ENCODE measurements at places on chromosomes 2 and 18.
A peak's percentile ranks its signal among the peaks of the same experiment; 100 is the strongest.

DNA sequence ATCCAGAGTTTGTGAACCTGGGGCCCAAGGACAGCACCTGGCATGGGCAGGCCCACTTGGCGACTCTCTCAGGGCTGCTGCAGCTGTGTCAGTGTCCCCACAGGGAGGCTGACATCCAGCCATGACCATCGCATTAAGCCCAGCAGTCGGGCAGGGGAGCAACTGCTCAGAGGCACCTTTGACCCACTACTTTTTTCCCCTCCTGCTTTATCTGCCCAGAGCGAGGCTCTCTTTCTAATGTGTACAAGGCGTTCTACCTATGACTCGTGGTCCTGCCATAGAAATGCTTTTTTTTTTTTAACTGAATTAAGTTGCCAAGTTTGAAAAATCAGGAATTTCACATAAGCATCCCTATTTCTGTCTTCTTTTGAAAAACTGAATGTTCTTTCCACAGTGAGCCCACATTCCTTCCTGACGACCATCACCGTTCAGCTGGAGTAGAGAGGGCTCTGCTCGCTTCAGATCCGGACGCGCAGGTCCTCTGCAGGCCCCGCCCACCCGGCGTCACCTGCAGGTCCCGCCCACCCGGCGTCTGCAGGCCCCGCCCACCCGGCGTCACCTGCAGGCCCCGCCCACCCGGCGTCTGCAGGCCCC is 403 bp upstream of the CLUL1 start:
- DNase-seq = peak; percentile 17

GRCh38 chr2:40096360-40096759 is 317.3 kb upstream of the THUMPD2 start:
- DNase-seq = no peak

GRCh38 chr2:237509151-237509550 is 22.1 kb downstream of the MLPH start:
- DNase-seq = no peak

- no peak for DNase-seq
These were observed 136.1 kb downstream of the EXOC6B start for GRCh38 chr2:72689579-72690195.

DNA sequence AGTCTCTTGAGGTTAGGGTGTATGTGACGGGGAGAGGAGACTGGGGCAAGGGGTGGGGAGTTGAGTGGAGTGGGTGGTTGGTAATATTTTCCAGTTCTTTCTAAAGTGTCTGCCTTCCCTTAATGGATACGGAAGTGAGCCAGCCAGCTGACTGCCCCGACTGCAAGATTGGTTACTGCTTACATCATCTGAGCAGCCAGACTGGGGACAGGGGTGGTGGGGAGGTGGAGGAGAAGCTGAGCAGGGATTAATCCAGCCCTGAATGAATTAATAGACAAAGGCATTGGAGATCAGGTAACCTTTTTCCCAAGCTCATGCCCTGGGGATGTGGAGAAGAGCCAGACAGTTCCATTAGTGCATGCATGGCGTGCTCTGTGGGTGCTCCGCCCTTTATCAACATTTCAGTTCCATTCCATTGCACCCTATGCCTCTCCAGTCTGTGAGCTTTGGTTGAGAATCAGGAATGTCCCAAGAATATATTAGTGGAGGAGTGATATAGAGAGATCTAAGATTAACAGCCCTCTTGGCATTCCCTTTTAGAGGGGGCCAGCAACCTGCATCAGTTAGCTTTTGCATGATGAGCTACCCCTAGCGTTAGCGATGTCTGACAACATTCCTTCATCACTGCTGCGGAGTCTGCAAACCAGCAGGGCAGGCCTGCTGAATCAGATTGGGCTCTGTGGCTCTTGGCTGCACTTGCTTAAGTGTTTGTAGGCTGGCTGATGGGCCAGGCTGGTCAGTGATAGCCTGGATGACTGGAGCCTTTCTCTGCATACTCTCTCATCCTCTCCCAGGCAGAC is 67.4 kb downstream of the TNP1 start:
- DNase-seq = peak; percentile 11

DNA sequence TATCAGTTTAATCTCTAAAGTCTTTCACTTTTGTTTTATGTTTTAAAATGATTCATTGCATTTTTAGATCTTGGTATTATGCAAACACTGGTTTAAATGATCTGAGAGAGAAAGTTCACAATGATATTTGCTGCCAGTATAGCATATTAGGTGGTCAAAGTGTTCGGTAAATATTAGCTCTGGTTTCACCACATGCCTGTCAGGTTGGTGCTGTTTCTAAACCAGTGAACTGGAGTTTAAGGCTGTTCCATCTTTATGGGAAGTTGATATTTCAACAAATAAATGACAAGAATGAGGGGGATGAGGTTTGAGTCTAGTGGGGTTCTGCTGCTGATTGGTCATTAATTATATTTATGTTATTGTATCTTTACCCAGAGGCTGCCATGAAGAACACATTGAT is 436.4 kb downstream of the DCDC2C start:
- no peak for DNase-seq

- no peak for DNase-seq
These were observed 144.8 kb downstream of the CTIF start for GRCh38 chr18:48683661-48684060.

DNA sequence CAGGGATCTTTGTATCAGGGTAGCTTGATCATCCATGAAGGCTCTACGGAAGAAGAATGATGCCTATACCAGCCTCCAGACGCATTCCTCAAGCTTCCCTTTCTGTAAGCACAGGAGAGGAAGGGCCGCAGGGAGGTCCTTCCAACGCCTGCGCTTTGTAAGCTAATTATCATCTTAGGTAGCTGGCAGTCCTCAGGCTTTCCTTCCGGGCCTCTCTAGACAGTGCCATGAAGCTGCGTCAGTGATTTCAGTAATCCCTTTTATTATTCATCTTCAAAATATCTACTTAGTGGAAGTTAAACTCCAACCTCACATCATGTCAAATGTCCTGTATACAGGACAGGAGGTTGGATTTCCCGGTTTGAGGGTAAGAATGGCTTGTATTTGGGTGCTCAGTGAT is 92.3 kb downstream of the ETAA1 start:
- DNase-seq = no peak

GRCh38 chr2:222448748-222449181 is 24.4 kb downstream of the SGPP2 start:
- DNase-seq = no peak

GRCh38 chr2:50753234-50753633 is 278.7 kb downstream of the NRXN1 start:
- no peak for DNase-seq

GRCh38 chr18:34661464-34662087 is 48.5 kb upstream of the DTNA start:
- peak; percentile 47 for DNase-seq

DNA sequence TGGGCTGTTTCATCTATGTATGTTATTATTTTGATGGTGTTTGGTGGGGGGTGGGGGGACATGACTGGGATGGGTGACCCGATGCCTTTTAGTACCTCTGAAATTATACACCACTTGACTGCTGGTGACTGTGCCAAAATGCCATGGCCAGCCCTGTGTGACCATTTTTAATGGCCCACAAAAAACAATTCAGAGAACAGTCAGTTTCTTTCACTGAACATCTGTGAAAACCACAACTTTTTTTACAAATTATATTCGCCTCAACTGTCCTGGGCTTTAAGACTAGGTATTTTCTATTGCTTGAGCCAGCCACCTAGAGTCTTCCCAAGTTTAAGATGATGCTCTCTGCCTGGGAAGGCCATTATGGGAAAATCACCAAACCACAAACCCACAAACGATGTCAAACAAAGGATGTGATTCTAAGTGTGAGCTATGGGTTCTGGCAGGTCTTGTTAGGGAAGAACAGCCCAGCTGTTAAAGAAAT is 33.9 kb downstream of the FN1 start:
- no peak for DNase-seq

GRCh38 chr18:71238974-71239624 is 950.3 kb downstream of the SOCS6 start:
- no peak for DNase-seq

GRCh38 chr2:6863792-6864191 is 1.9 kb downstream of the CMPK2 start:
- no peak for DNase-seq

- DNase-seq = peak; percentile 52
These were observed 1.7 kb upstream of the GCG start for GRCh38 chr2:162153608-162154224.

DNA sequence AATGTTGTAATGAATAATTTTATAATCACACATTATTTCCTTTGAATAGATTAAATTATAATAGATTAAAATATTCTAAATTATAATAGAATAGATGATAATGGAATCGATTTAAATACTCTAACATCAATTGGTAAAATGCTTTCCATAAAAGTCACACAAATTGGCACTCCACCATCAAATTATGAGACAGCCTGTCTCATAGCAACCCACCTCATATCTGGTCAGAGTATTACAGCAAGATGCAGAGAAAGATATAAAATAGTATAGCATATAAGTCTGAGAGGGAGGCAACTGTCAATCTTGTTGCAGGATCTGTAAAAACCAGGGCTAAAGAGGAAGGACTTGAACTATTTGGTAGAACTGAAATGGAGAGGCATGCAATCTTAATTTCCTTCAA is 98.4 kb upstream of the NCKAP5 start:
- no peak for DNase-seq

DNA sequence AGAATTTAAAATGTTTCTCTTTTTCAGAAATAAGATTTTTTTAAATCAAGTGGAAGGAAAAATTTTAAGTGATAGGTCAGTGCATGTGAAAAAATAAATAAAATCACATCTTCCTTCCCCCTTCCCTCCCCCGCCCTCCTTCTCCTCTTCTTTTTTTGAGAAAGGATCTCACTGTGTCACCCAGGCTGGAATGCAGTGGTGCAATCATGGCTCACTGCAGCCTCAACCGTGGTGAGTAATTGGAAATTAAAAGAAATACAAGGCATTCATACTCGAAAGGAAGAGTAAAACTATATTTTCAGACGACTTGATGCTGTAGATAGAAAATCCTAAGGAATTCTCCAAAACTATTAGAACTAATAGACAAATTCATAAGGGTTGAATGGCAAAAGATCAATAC is 16.9 kb upstream of the CRACDL start:
- no peak for DNase-seq

DNA sequence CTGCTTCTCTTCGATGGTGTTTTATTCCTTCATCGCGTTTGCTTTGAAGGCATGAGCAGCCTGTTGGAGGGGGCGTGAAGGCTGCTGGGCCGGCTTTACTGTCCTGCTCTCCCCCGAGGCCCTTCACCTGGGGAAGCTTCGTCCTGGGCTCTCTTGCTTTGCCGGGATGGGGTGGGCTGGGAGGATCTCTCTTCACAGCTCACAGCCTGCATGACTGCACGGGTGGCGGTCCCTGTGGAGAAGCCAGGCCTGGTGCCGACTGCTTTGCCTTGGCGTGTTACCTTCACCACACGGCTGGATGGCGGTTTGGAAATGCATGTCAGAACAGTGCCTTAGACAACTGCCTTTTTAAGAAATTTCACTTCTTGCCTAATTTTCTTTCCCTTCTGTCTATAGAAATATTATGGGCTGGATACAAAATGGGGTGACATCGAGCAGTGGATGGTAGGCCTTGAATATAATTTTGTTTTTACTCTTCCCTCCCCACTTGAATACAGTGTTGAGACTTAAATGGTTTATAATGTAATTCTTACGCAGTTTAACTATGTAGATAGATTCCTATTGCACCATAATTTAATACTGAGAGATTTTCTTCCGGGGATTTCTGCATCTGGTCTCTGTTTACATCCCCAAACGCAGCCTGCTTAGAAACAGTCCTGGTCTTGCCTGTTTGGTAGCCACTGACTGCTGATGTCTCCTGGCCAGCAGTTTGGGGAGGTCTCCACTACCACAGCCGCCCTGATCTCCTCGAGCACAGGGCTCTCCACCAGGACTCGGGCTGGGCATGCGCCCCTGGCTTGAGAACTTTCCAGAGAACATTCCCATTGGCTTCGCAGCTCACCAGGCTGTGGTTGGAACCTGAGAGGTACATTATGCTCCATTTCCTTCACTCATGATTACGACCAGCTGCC is 81.0 kb upstream of the RBM44 start:
- no peak for DNase-seq

GRCh38 chr2:205763708-205764211 is 81.5 kb downstream of the NRP2 start:
- DNase-seq = peak; percentile 3

DNA sequence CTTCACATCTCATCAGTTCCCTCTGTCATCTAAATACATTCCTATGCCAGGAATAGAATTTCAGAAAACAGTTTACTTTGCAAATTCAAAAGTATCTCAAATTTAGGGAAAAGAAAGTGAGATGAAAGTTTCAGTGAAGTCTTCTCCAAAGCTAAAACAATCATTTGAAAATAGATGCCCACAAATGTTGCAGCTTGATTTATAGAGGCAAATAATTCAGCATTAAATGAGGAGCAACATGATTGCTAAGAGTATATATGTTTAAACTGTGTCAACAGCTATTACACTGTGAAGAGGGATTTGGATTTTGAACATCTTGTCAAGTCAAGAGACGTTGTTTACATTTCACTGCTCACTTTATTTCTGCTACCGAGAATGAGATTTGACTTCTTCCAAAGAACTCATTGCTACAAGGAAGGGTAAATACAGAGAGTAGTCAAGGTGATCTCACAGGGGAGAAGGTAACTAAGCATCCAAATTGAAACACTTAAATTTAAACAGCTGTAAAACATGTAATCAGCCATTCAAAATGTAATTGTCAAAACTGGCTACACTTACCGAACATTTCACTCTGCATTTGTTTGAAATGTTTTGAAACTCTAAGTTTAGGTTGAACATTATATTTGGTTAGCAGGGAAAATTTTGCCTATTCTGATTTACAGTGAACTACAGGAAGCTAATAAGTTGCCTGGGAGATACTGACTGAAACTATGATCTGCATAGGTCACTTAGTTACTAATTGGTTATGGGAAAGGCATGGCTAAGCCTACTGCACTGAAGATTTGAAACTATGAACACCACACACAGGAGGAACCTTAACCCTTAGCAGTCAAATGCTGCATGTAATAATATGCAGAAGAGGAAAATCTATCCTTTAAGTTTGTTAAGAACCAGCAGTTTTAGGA is 33.2 kb upstream of the GALNT3 start:
- no peak for DNase-seq

DNA sequence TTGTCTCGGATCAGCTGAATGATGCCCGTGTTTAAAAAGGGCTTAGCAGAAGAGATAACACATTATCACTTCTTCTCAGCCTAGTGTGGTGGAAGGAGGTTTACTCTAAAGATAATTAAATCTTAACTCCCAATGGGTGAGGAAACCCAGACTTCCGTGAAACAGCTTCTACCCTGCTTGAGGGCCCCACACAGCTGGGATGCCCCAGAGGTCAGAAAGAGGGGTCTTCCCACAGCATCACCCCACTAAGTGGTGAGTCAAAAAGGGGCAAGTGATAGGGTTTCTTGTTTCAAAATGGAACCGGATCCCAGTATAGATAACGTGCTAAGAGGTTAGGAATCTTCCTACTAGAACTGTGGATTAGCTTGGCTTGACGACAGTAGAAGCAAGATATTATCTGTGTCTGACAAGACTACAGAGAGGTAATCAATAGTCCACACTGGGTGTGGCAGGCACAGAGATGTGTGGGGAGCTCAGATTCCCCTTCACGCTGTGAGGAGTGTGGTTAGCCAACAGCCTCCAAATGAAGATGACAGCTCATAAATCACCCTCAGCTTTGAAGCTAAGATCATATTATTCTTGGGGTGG is 129.6 kb upstream of the COPS8 start:
- DNase-seq = no peak
